ENCODE measurements at places on chromosomes 5 and 9.

DNA sequence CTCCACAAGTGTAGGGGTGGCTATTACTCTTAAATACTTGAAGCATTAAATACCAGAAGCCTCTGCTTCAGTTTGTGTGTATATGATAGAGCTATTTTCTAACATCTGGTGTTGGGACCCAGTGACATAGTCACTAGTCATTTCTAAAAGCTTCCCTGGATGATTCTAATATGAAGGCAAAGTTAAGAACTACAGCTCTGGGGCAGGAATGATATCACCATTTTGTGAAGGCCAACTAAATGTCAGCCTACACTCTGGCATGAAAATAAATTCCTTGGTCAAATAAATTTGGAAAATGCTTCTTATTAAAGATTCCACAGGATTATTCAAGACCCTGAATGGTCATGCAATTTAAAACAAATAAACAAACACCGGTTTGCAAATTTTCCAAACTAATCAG lies 197.7 kb downstream of the PLK2 start:
- no peak for DNase-seq

GRCh38 chr5:90421136-90421535 lies 11.6 kb upstream of the CETN3 start:
- no peak for DNase-seq

GRCh38 chr5:137201876-137202275 lies 297.2 kb downstream of the SPOCK1 start:
- DNase-seq: no peak

DNA sequence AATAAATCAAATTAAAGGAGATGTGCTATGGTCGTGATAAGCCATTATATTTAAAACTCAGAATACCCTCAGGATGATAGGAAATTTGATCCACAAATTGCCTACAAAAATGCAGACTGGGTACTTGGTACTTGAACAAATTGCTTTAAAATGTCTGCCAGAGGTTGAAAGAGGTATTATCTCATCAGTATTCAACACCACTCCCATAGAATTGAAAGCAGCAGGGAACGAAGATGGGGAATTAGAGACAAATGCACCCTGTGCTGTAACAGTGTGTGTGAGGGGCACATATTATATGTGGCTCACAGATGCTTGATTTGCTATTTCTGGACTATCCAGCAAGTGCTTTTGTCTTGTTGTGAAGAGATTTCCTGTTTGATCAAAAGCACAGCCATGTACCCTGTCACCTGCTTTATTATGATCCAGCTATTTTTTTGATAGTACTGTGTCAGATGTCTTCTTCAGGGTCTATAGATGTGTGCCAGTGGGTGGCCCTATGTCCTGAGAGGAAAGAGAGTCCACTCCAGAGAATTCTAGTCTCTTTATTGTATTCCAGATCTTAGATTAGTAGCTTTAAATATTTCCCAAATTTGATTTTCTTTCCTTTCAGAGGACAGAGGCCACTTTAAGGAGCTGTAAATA lies 120.1 kb downstream of the XRCC4 start:
- DNase-seq: no peak

DNA sequence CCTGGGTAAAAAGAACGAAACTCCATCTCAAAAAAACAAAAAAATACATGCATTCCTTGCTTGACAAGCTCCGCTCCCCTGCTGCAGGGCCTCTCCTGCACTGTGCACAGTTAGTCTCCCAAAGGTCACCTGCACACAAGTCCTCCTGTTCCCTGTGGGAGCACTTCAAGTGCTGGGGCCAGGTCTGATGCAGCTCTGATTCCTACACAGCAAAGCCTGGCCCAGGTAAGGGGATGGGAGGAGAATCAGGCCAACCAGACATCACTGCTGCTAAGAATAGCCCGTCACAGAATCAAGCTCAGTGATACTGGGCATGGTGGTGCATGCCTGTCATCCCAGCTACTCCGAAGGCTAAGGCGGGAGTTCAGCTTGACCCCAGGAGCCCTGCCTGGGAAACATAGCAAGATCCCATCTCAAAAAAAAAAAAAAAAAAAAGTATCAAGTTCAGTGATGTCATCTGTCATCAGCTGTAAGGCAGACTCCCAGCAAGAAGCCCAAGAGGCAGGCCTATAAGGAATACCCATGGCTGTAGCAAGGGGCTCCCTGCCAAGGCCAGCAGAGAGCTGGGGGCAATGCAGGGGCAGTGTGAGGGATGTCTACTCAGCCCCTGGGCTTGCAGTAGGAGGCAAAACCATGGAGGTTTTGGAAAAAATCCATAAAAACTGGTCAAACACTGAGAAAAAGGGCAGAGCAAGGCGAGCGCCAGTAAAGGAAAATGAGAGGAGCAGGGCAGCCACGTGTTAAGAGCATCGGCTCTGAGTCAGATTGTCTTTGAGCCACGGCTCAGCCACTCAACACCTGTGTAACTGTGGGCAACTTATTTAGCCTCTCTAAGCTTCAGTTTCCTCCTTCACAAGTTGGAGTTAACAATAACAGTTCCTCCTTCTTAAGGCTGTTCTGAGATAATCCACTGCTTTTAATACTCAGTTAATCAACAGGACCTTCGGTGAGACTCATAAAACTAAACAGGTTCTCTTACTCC lies 3.2 kb downstream of the TPM2 start:
- DNase-seq: no peak

DNA sequence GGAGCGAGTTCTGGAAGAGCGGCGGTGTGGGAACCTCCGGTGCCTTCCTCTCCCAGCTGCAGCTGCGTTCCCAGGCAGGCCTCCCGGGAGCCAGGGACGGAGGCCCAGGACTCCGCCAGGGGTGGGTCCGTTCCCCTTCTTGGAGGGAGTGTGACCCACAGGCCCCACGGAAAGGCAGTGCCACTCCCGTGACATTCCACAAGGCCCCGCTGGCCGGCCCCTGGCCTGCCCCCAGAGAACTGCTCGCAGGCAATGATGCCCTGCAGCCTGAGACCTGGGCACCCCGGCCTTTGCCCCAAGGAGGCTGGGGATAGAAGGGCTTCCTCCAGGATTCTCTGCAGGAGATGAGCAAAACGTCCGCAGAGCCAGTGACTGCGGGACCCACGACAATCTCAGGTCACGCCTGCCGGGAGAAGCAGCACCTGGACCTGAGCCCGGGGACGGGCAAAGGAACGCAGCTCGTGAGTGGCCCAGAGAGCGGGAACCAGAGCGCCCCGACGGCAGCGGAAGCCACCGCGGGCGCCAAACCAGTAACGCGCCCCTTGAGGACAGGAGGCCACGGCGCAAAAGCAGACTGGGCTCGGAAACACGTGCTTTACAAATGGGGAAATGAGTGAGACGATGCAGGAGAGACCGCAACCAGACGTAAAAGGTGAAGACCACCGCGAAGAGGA lies 9.3 kb downstream of the OBP2B start:
- DNase-seq: no peak

GRCh38 chr5:57817001-57817453 lies 334.4 kb upstream of the ACTBL2 start:
- DNase-seq: no peak

GRCh38 chr5:110351430-110351829 lies 375.0 kb downstream of the TMEM232 start:
- no peak for DNase-seq

DNA sequence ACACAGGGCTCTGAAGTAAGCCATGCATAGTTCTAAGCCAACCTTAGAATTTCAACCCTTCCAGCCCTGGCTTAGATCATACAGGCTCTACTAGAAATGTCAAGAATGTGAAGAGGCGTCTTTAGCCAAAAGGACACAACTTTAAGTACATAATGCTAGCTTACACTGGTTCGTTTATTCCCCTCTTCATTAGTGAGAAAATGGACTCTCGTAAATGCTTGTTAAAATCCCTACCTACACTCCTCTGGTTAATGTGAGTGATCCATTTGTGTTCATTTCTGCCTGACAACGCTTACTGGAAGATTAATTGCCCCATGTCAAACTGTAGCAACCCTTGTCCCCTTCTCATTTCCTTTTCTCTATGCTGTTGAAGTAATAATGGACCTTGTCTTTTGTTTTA lies 149.3 kb upstream of the POU5F2 start:
- DNase-seq: no peak

DNA sequence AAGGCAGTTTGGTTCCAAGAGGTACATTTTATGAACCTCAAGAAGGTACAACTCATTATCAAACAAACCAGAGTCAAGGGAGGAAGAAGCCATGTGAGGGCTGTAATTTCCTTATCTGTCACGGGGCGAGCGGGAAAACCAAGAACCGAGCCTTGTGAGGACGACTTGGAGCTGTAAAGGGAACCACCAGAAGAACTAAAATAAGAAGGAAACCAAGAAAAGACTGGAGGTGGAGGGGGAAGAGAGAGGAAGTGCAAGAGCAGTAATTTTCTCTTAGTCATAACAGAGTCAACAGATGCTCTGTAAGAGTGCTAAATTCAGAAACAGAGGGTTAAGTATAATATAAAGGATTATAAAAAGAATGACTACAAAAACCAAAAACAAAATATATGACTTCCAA lies 127.1 kb downstream of the DIRAS2 start:
- DNase-seq: no peak
